ENCODE measurements at places on chromosomes 1 and 21. TPM values are rescaled to one million over a fixed set of nuclear protein-coding genes. Genes with fewer than 3 reads are reported as not detected.

Gene KIF14
- 16.9 TPM for total RNA-seq

- peak; percentile 73 for DNase-seq
- peaks cover 3% of the 10 kb centered on the region for H3K36me3 ChIP-seq
- no peaks in the 10 kb centered on the region for H3K27me3 ChIP-seq
- peak overlapping the region; percentile 90 for H3K27ac ChIP-seq
These were observed 8.4 kb downstream of the MX2 start for GRCh38 chr21:41369920-41370839.

DNA sequence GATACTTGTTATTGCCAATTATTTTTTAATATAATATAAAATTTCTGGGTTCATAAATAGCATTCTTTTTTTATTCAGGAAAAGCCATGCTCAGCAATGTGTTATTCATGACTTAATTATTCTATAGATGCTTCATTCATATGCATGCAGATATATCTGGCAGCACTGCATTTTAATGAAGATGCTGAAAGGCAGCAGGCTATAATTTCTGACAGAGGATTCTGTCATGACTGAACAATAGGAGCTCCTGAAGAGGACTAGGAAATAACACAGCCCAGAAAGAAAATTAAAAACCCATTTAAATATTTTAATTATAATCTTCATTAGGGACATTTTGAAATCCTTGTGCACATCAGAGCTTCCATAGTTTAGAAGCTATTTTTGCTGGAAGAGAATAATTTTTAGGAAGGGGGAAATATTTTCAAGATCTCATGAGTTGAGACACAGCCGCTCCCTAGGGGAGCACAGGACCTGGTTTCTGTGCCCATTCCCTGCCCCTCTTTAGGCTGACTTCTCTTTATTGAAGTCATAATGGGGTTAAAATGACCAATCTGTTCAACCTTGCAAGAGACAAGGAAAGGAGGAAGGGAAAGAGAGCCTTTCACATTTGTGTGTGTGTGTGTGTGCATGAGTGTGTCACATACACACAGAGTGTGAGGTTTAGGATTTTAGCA, 83.9 kb downstream of the RPE65 start:
- H3K36me3 ChIP-seq = no peaks in the 10 kb centered on the region
- H3K27me3 ChIP-seq = peaks cover 3% of the 10 kb centered on the region
- no peak overlapping the region for H3K4me3 ChIP-seq
- H3K27ac ChIP-seq = no peak overlapping the region
- no peaks in the 10 kb centered on the region for H3K4me1 ChIP-seq
- no peak for DNase-seq

- H3K4me3 ChIP-seq = peak overlapping the region; percentile 79
- H3K27me3 ChIP-seq = no peaks in the 10 kb centered on the region
- H3K27ac ChIP-seq = peak overlapping the region; percentile 46
- H3K36me3 ChIP-seq = peaks cover 20% of the 10 kb centered on the region
- no peak for DNase-seq
These were observed 716 bp upstream of the HPDL start for GRCh38 chr1:45325851-45326506.

DNA sequence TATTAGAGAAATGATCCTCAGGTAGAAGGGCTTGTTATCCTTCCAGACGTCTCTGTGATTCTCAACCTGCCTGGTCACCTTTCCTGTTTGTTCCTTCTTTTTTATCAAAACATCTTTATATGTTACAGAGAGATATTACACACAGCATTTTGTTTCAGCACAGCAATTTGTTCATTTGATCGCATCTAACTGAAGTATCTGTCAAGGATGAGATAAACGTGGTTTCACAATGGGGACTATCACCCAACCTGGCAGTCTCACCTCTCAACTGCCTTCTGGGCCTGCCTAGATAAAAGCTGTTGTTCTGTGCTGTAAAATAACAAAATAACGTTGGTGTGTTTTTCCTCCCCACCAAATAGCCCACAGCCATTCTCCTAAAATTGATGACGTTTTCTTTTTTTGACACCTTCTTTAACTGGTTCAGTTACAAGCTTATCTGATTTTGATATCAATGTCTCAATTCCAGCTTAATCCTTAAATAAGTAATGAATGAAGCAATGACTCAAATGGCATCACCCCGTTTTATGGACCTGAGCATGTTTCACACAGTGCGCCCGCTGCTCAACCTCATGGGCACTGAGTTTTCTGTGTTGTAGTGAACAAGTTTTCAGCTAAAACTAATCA, 367.9 kb upstream of the RUNX1 start:
- H3K4me1 ChIP-seq = no peaks in the 10 kb centered on the region
- no peak overlapping the region for H3K27ac ChIP-seq
- no peaks in the 10 kb centered on the region for H3K27me3 ChIP-seq
- no peaks in the 10 kb centered on the region for H3K36me3 ChIP-seq

Gene ZNF362
- 8.1 TPM for total RNA-seq
